Activated naive CD4-positive, alpha-beta T cell (primary cell): ENCODE measurements at places on chromosomes 12 and 14.

DNA sequence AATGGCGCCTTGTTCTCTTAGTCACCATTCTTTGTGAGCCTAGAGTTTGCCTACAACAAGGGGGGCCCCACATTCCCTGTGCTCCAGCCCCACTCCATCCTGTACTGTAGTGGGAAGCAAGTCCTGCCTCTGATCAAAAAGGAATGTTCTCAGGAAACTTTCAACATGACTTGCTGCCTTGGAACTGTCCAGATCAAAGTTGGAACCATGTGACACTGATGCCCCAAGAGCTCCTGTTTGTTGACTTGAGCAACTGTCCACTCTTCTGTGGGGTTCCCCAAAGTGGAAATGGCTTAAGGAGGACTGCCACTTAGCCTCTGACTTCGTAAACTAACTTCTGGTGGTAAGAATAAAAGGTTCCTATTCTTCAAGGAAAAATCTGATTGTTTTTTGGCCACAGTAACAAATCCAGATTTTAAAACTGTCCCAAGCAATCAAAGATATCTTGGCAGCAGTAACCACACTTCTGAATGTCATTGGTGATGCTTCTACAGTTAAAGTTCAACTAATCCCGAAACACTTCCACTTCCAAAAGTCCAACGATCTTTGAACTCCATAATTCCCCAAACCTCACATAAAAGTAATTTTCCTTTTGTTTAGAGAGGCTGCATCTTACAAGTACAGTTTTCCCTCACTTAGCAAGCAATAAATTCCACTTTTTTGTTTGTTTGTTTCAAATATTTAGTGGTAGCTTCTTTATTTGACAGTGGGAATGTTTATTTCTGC is 67.2 kb downstream of the PAH start:
- no peak for DNase-seq

DNA sequence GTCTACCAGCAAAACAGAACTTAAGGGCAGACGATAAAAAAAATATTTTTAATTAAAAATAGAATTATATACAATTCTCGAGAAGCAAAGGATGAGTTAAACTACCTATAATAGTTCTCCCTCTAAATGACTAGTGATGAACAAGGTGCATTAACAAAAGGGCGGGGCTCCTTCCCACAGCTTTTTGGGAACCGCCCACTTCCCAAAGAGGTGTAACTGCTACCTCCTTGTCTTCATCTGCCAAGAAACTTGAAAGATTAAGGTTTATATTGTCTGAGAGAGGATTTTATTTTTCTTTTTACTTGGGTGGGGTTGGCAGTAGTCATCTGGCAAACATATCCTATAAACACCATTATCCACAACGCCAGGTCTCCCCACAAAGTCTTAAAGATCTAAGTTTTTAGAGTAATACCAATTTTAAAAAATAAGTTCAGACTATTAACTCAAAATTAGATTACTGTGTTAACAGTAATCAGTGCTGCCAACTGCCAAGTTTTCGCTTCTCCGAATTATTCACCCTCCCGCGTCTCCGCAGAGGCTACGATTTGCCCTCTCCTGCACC is 938 bp downstream of the RALGAPA1 start:
- no peak for DNase-seq

GRCh38 chr12:98259693-98260092 is 255.7 kb upstream of the TMPO start:
- DNase-seq, result no peak

- DNase-seq, result no peak
These were observed 149.7 kb upstream of the DCN start for GRCh38 chr12:91332302-91332701.

- no peak for DNase-seq
These were observed 28.4 kb upstream of the BDKRB2 start for GRCh38 chr14:96176275-96176674.

GRCh38 chr12:113075137-113075683 is 18.7 kb downstream of the DTX1 start:
- no peak for DNase-seq

DNA sequence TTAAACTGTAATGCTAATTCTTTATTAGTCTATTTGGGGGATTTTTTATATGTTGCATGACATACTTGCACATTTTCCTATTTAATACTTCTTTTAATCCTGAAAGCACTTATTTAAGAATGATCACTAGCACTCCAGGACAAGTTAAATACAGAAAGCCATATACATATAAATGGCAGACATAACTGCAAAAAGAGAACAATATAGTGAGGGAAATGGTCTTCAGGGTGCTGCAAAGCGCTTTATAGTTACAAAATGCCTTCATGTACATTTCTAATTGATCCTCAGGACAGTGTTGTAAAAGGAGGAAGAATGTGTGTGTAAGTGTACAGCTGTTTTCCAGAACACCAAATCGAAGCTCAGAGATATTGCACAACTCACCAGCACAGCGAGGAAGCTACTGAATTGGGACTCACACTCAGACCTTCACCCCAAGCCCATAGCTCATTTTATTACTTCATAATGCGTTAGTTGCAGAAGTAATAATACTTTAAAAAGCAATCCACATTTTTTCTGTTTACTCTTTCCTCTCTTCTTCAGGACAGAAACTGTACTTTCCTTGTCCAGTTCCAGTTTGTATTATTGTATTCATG is 428.2 kb downstream of the RAD51B start:
- no peak for DNase-seq

DNA sequence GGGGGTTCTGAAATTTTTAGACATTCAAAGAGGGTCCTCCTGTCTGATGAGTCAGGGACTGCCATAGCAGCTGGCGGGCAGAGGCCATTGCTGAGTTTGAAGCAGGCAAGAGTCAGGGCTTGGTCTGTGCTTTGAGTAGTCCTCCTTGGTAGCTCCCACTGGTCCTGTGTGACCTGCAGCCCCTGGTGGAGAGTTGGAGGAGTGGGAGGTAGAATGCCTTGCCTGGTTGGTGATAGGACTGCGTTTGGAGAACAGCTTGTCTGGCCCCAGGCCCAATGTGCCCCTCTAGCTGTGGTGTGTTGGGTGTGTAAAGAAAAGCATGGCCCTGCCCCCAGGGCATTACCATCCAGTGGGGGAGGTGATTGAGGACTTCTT is 116.7 kb downstream of the BEGAIN start:
- DNase-seq, result no peak

GRCh38 chr12:50276068-50276467 is 7.3 kb downstream of the LIMA1 start:
- no peak for DNase-seq
